ENCODE measurements at places on chromosomes 11 and 22.
A peak's percentile ranks its signal among the peaks of the same experiment; 100 is the strongest.

GRCh38 chr11:61954851-61955421 is 4.8 kb downstream of the BEST1 start:
- DNase-seq = peak; percentile 86

DNA sequence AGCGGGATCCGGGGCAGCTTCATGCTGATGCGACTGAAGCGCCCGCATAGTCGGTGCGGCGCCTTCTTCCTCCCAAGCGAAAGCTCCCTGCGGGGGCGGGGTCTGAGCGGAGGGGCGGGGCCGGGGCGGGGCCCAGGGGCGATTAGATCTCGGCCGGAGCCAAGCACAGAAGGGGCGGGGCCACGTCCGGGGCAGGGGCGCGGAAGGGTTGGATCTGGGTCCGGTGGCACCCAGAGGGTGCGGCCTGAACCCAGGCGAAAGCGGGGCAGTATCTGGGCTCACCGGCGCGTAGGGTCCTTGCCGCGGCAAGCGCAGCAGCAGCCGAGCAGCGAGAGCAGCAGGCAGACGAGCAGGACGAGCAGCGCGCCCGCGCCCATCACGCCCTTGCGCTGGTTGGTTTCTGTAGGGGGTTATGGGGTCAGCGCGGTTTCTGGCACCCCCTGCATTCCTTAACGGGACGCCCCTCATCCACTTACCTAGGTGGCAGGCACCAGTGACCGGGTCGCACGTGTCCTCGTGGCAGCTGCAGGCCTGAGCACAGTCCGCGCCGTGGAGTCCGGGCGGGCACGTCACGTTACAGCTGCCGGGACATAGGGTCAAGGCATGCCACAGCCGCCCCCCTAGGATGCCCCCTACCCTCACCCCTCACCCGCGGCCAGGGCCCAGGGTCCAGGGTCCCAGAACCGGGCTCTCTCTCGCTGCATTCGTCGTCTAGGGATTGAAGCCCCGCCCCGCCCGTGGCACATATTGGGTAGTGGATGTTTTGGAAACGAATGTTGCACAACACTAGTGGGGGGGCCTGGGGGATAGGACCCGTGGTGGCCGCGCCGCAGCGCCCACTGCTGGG is 8.1 kb downstream of the SCARF2 start:
- DNase-seq = no peak

DNA sequence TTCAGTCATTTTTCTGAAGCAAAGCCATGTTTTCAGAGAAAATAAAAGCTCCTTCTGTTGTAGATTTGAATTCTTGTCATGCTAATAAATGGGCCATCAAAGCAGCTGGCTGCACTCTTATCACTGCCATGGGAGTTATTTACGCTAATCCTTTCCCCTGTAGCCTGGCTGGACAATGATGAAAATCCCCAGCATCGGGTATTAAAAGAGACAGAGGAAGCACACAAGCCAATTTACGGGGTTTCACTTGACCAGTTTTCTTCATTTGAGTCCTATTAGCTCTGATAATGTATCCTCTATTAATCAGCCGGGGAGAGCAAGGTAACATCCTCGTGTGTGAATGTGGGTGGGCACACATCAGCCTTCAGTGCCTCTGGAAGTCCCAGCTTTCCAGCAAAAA is 470.2 kb upstream of the API5 start:
- no peak for DNase-seq

- DNase-seq = no peak
These were observed 1421.2 kb upstream of the TENM4 start for GRCh38 chr11:80862011-80862410.

GRCh38 chr22:32331918-32332725 is 25.5 kb upstream of the RFPL3 start:
- no peak for DNase-seq

DNA sequence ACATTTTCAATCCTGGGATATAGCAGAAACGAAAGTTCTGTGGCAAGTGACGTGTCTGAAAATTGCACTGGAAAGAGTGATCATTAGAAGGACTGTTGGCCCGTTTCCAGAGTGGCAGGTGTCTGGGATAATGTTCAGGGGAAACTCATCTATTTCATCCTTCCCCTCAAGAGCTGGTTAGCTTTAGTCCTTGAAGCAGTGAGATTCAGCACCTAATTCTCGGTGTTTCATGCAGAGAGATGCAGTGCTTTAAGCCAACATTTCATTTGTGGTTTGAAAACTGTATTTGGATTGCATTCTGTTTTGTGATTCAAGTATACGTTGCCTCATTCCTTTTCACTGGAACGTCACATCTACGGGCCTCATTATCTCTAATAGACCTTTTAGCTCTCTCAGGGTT is 205.0 kb upstream of the RAG2 start:
- DNase-seq = no peak

- no peak for DNase-seq
These were observed at the start of gene HTR3B for GRCh38 chr11:113904379-113905101. TSS of gene HTR3B (plus strand) at chr11:113904796. CDS start at chr11:113904934, 138 bp downstream.

GRCh38 chr22:49108636-49109315 is 718.9 kb downstream of the BRD1 start:
- DNase-seq = no peak

- no peak for DNase-seq
These were observed 22.4 kb upstream of the ARHGAP8 start for GRCh38 chr22:44730022-44730393.

GRCh38 chr11:30586251-30587144 is at the start of gene MPPED2:
TSS of gene MPPED2 (minus strand) at chr11:30586353. CDS start at chr11:30580373, 5,980 bp downstream.
- no peak for DNase-seq

- peak; percentile 45 for DNase-seq
These were observed at the start of gene INPPL1 for GRCh38 chr11:72224564-72225410. TSS of gene INPPL1 (plus strand) at chr11:72224767. CDS start at chr11:72224985, 218 bp downstream.

All from fibroblast of upper back skin (primary cell).